ENCODE measurements at places on chromosomes 7 and 10. TPM values are rescaled to one million over a fixed set of nuclear protein-coding genes. Genes with fewer than 3 reads are reported as not detected.

The NME8 gene
- not detected for total RNA-seq

The DNAJB6 gene
- total RNA-seq = 137 TPM

The FAM237B gene
- not detected for total RNA-seq

The LRRN3 gene
- total RNA-seq = not detected

The TCAF2 gene
- total RNA-seq = 0.52 TPM

The DEPP1 gene
- total RNA-seq = 16.5 TPM

The CALHM1 gene
- total RNA-seq = not detected

All from Calu3 (cell line).